ENCODE measurements at places on chromosomes 5 and 9.

GRCh38 chr5:124920909-124921666 is 174.6 kb upstream of the ZNF608 start:
- no peak for DNase-seq

DNA sequence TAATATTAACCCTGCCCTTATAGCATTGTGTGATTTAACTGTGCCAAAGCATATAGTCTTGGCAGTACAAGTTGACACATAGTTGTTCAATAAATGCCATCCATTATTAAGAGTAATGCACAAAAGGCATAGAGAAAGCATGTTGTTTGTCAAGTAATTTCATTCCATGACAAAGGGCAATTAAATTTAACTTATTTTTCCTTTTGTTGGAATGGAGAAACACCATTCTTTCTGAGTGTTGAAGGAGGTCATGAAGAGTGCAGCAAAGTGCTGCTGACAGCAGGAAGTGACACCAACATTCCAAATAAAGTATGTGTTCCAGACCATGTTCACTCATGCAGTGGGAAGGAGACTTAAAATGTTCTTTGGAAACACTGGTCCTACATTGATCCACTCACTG is 29.1 kb downstream of the ANKDD1B start:
- DNase-seq = no peak

GRCh38 chr5:67465537-67466207 is 269.1 kb upstream of the CD180 start:
- DNase-seq = no peak

DNA sequence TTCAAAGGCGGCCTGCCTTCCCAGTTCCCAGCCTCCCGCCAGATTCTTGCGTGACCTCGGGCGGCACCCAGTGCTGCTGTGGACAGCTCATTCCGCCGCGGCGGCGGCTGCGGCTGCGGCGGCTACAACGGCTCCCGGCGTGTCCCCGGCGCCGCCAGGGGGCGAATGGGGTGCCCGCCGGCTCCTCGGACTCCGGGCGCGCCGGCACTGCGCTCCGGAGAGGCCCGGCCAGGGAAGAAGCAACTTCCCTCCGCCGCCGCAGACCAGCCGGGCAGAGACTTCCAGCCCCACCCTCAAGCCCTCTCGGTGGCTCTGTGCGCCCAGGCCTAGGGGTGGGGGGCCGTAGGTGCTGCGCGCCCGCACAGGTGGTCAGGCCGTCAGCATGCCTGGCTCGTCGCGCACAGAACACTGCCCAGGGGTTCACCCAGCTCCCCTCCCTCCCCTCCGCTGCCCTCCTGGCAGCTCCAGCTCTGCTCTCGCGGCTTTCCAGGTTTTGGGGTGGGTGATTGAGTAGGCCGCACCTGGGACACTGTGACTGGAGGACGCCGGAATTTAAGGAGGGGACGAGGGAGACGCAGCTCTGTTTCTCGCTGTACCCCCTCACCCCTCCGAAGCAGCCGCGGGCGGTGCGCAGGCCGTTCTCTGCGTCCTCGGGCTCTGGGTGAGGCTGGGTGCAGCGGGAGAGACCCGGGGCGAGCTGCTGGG is 20.2 kb downstream of the IGIP start:
- peak; percentile 3 for DNase-seq

- DNase-seq = no peak
Observed at GRCh38 chr9:97188545-97188944, 118.9 kb upstream of the CCDC180 start.

DNA sequence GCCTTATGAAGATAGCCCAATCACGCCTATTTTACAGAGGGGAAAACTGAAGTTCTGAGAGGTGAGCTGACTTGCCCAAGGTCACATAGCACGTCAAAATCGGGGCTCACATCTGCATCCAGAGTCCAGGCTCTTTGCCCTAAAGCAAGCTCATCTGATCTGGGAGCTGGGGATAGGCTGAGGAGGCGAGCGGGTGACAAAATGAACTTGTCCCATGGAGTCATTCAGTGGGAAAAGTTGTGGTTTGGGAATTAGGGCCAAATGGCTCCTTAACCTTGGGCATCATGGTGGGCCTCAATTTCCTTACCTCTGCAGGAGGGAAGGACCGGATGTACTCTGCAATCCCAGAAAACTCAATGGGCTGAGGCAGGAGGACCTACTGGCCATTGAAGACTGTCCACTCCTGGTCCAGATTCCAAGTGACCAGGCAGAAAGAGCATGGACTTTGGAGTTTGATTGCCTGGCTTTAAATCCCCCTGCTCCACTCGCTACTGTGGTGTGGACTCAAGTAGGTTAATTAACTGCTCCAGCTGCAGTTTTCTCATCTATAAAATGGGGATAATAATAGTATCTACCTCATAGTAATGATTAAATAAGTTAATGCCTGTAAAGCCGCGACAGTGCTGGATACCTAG is 160.4 kb downstream of the RGS3 start:
- no peak for DNase-seq

DNA sequence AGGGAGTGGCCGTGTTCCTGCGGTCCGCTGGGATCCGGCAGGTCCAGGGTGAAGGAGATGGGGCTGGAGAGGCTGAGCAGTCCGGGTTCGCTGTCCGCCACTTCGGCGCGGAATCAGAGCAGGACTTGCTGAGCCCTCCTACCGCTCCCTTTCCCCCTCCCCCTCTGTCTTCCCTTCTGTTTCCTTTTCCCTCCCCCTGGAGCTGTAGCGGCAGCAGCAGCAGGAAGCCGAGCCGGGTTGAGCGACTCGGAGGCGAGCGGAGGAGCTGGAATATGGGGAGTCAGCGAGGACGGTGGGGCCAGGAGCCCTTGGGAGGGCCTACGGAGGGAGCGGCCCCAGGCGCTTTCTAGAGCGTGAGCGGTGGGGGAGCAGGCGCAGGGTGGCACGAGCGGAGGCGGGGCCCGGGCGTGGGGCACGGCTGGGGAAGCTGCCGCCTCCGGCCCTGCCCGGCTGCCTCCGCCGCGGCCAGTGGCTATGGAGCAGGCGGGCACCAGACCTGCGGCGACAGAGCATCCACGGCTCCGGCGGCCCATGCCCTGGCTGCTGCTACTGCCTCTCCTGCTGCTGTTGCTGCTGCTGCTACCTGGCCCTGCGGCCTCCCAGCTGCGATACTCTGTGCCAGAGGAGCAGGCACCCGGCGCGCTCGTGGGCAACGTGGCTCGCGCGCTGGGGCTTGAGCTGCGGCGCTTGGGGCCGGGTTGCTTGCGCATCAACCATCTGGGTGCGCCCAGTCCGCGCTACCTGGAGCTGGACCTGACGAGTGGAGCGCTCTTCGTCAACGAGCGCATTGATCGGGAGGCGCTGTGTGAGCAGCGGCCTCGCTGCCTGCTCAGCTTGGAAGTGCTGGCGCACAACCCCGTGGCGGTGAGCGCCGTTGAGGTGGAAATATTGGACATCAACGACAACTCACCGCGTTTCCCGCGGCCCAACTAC is at the start of gene PCDHAC2:
Gene PCDHAC2 (plus strand): TSS at position 184 of the 933 bp plus-strand sequence. CDS start 291 bp downstream, at position 475.
- DNase-seq = no peak

- DNase-seq = no peak
Observed at GRCh38 chr5:156560002-156560401, 233.0 kb downstream of the SGCD start.

DNA sequence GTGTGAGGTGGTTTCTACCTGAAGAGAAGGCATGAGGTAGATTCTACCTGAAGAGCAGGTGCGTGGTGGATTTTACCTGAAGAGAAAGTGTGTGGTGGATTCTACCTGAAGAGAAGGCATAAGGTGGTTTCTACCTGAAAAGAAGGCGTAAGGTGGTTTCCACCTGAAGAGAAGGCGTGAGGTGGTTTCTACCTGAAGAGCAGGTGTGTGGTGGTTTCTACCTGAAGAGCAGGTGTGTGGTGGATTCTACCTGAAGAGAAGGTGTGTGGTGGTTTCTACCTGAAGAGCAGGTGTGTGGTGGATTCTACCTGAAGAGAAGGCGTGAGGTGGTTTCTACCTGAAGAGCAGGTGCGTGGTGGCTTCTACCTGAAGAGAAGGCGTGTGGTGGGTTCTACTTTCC is 192.8 kb downstream of the MED10 start:
- no peak for DNase-seq

DNA sequence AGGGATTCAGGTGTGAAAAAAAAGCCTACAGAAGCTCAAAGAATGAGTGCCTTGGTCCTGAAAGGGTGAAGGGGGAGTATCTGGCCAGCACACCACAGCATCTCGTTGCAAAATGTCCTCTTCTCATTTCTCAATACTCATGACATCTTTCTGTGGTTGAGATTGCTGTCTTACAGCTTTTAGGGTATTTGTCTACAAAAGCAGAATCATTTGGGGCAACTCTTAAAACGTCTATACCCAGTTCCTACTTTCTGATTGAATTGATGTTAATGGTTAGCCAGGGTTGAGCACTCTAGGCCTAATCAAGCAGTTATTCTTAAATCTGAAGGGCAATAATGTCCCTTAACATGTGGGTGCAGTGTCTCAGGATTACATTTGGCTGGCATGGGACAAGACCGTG is 21.2 kb upstream of the PCSK5 start:
- no peak for DNase-seq

DNA sequence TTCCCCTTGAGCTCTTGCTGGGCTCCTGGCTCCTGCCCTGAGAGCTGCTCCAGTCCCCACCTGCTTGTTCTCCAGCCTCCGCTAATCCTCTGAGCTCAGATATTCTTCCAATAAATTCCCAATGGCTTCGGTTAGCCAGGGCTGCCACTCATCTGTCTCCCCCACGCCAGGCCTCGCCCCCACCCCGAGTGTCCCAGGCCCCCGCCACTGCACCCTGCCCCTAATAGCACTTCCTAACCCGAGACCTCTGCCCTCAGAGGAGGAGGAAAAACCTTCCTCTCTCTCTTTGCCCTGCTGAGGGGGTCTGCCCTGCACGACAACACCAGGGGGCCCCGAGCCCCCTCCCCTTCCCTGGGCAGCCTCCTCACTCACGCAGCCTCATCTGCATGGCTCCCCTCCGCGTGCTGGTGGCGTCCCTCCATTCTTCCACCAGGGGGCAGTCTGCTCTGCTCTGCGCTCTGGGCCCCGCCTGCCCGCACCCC is 5.4 kb upstream of the LCN15 start:
- peak; percentile 41 for DNase-seq

- DNase-seq = no peak
Observed at GRCh38 chr5:99248066-99248465, 319.3 kb upstream of the CHD1 start.

DNA sequence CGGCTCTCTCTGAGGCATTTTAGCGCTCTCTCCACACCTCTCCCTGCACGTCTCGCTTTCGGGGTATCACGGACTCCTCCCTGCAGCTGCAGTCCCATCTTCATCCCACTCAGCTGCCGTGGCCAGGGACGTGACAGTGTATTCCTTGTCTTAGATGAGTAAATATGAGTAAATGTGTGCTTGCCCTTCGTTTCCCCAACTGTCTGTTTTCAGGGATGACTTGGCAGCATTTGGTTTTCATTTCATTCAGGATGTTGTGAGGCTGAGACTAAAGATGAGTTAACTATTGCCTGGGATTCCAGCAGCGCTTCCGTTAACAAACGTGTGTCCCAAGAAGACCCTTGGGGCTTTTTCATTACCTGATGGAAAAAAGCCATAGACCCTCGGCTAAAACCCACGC is 29.5 kb downstream of the GDNF start:
- DNase-seq = no peak

DNA sequence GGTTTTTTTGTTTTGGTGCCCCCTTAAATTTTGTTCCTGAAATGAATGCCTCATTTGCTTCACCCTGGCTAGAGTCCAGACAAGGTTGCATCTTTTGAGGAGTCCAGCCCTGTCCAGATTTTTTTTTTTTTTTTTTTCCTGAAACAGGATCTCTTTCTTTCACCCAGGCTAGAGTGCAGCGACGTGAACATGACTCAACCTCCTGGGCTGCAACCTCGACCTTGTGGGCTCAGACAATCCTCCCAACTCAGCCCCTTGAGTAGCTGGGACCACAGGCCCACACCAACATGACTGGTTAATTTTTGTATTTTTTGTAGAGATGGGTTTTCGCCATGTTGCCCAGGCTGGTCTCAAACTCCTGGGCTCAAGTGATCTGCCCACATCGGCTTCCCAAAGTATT is 469.0 kb upstream of the BRINP1 start:
- DNase-seq = no peak

DNA sequence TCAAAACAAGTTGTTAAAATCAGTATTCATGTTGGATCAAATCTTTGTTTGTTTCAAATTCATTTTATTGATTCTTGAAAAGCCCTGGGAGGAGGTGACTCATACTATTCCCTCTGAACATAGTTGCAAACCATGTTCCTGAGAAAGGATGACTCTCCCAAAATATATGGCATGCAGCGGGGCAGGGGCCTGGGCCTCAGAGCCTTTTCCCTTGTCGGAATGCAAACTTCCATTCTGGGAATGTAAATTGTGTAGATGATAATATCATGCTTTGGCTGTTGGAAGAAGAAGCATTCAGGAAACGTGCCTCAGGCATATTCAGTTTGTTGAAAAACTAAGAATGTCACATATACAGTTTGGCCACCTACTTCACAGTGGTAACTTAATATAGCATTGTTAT is 242.0 kb downstream of the AUH start:
- no peak for DNase-seq
